ENCODE measurements at places on chromosomes 1 and 21. TPM values are rescaled to one million over a fixed set of nuclear protein-coding genes. Genes with fewer than 3 reads are reported as not detected.

- H3K4me3 ChIP-seq, result no peak overlapping the region
- H3K4me1 ChIP-seq, result no peaks in the 10 kb centered on the region
- no peak for ATAC-seq
- no peaks in the 10 kb centered on the region for H3K27me3 ChIP-seq
Observed at GRCh38 chr1:234875328-234875952, 253.2 kb downstream of the TOMM20 start.

- H3K4me1 ChIP-seq, result peaks cover 5% of the 10 kb centered on the region
- H3K36me3 ChIP-seq, result no peaks in the 10 kb centered on the region
- H3K27ac ChIP-seq, result peak overlapping the region; percentile 99
- H3K4me3 ChIP-seq, result peak overlapping the region; percentile 99
- H3K27me3 ChIP-seq, result no peaks in the 10 kb centered on the region
Observed at GRCh38 chr1:225428881-225429455, 1.1 kb upstream of the LBR start.

DNA sequence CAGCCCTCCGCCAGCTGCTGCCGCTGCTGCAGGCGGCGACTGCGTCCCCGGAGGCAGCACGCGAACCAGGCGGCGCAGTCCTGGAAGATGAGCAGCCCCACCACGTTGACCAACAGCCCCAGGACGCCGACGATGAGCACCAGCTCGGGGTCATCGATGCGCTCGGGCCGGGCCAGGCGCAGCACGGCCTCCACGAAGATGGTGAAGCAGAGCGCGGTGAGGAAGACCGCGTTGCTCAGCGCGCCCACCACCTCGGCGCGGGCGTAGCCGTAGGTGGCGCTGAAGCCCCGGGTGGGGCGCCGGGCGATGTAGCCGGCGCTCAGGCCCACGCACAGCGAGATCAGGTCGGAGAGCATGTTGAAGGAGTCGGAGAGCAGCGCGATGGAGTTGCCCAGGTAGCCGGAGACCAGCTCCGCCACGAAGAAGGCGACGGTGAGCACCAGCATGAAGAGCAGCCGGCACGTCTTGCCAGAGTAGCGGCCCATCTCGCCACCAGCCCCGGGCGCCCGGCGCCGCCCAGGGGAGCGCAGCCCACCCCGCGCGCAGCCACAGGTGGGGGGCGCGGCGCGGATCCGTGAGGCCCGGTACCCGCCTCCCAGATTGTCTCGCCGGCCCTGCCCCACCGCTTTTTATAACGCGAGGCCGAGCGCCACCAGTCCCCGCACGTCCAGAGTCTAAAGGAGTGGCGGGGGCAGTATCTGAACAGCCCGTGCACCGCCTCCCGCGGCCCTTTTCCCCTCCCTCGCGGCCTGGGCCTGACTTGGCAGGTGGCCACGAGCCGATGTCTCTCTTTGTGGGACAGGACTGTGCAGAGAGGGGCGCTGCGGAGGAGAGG, at the start of gene SLC30A10:
Gene SLC30A10, minus strand, starts transcription at position 602 of the 835 bp plus-strand sequence. Its CDS starts 117 bp downstream, at position 485.
- ATAC-seq, result no peak
- H3K36me3 ChIP-seq, result no peaks in the 10 kb centered on the region
- H3K27me3 ChIP-seq, result peaks cover 42% of the 10 kb centered on the region

- no peak overlapping the region for H3K4me3 ChIP-seq
- H3K36me3 ChIP-seq, result no peaks in the 10 kb centered on the region
- ATAC-seq, result no peak
- H3K27ac ChIP-seq, result no peak overlapping the region
- peaks cover 75% of the 10 kb centered on the region for H3K27me3 ChIP-seq
Observed at GRCh38 chr1:228311091-228311490, 95.5 kb downstream of the TRIM11 start.

- peaks cover 98% of the 10 kb centered on the region for H3K36me3 ChIP-seq
- ATAC-seq, result no peak
- H3K27ac ChIP-seq, result no peak overlapping the region
- H3K4me3 ChIP-seq, result no peak overlapping the region
Observed at GRCh38 chr1:10170239-10170574, 40.2 kb upstream of the KIF1B start.

DNA sequence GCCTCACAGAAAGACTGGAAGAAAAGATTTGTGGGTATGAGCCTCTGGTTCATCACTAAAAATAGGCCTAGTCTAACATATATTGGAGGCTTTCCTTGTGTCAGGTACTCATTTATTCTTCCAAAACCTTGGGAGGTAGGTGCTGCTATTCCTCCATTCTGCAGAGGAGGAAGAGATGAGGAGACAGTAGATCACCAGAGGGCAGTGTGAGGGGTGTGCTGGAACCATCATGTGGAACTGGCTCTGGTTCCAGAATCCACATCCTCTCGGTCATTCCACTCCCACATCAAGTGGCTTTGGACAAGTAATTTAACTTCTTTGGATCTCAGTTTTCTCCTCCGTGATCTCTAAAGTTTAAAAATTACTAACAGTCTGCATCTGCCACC, 7.4 kb upstream of the INKA2 start:
- H3K27ac ChIP-seq, result no peak overlapping the region
- H3K36me3 ChIP-seq, result no peaks in the 10 kb centered on the region

GRCh38 chr1:3478187-3478586, 23.7 kb downstream of the ARHGEF16 start:
- no peak overlapping the region for H3K4me3 ChIP-seq
- H3K27me3 ChIP-seq, result peaks cover 55% of the 10 kb centered on the region
- no peaks in the 10 kb centered on the region for H3K4me1 ChIP-seq
- H3K36me3 ChIP-seq, result no peaks in the 10 kb centered on the region
- no peak overlapping the region for H3K27ac ChIP-seq

GRCh38 chr1:50454911-50455310, 31.7 kb upstream of the DMRTA2 start:
- H3K27ac ChIP-seq, result no peak overlapping the region
- no peaks in the 10 kb centered on the region for H3K4me1 ChIP-seq
- ATAC-seq, result no peak
- no peaks in the 10 kb centered on the region for H3K27me3 ChIP-seq
- H3K4me3 ChIP-seq, result no peak overlapping the region

DNA sequence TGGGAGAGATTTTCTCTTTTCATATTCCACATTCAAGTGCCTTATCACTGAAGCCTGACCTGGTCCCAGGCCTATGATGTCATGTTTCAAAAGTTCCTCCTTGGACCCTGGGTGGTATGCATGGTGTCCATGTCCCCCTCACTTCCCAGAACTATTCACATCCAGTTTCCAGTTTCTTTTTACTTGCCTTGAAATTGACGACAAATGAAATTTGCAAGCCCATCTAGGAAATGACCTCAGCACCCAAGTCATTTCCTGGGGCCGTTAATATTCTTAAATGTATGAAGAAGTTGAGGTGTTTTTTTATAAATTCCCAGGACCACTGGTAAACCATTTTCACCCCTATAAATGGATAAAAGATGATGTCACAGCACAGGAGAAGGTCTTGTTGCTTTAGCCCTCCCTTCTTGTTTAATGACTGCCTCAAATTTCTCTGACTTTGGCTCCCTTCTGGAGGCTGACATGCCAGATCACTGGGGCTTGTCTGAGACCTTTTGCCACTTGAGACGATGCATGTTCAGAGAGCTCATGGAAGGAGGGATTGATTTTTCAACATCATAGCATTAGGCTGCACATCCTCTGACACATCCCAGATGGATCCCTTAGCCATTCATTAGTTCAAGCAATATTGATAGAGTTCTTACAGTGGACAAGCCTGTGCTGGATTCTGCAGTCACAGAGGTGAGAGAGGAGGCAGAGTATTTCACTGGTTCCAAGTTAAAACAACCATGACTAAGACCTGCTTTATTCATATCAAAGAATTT, 221.3 kb downstream of the PLPP3 start:
- no peaks in the 10 kb centered on the region for H3K4me1 ChIP-seq
- H3K27ac ChIP-seq, result no peak overlapping the region
- no peak for ATAC-seq
- H3K4me3 ChIP-seq, result no peak overlapping the region

CFHR2 gene
- not detected for total RNA-seq

ALPL gene
- total RNA-seq, result 6.1 TPM

SELP gene
- total RNA-seq, result 26.0 TPM

CCDC30 gene
- 1.1 TPM for total RNA-seq

Data from gastroesophageal sphincter (tissue), 4 donors.